Activated T-helper 1 cell treated with anti-CD3 and anti-CD28 coated beads, Interleukin-12 subunit alpha, Interleukin-12 subunit beta, Interleukin-2, Interleukin-4 antibody, amounts not matched to agents 30 ng/mL and 10 ng/mL and 1 ng/mL, durations not matched to agents 14 hours and 24 hours and 36 hours (primary cell): ENCODE measurements at places on chromosomes 7 and 10. TPM values are rescaled to one million over a fixed set of nuclear protein-coding genes. Genes with fewer than 3 reads are reported as not detected.

- no peak for DNase-seq
- H3K27ac ChIP-seq: no peak overlapping the region
These were observed 59.3 kb downstream of the CDCA7L start for GRCh38 chr7:21886396-21886795.

DNA sequence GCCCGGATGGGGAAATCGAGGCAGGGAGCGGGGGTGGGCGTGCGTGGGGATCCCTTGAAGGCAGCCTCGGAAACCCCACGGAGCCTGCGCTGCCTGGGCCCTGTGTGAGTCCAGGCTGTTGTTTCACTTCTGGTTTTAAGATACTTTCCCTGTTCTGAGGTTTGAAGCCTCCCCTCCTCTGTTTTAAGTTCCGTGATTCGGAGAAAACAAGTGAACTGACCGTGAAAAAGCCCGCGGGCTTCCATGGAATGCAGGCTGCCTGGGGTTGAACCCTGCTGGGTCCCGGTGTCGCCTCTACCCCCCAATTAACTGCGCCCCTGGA is 401 bp downstream of the LRRC27 start:
- H3K36me3 ChIP-seq: peaks cover 19% of the 10 kb centered on the region
- H3K4me1 ChIP-seq: peaks cover 58% of the 10 kb centered on the region
- peaks cover 3% of the 10 kb centered on the region for H3K27me3 ChIP-seq
- H3K27ac ChIP-seq: peak overlapping the region; percentile 96
- DNase-seq: peak; percentile 26

DNA sequence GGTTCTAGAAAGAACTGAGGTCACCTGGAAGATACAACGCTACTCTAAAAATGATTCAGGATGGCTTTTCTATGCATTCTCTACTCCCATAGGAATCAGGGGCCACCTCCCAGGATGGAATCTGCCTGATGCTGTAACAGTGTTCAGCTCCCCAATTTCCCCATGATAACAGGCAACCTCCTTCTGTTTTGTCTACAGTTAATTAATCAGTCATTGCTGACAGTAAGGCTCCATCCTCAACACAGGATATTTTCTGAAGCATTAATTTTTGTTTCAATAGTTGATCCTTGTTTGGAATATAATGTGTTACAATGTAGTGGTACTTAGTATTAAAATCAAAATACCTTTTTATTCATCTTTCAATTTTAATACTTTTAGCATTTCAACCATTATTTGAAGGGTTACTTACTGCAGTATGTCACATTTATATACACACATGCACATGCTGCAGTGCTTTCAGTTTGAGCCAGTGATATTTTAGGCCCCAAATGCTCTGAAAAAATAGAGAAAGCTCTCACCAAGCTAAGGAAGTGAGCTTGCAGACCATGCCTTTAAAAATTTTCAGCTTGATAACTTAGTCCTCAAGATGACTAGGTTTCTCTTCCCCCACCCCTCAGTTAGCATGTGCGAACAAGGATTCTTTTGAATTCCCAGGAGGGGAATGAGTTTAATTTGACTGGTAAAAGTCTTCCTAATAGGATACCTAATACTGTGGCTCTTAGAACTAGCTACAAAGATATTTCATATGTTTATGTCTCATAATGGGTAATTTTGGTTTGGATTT is 592 bp upstream of the PIK3CG start:
- H3K27me3 ChIP-seq: no peaks in the 10 kb centered on the region
- H3K27ac ChIP-seq: peak overlapping the region; percentile 90
- DNase-seq: no peak
- H3K4me3 ChIP-seq: peak overlapping the region; percentile 96
- H3K36me3 ChIP-seq: peaks cover 25% of the 10 kb centered on the region
- H3K4me1 ChIP-seq: peaks cover 46% of the 10 kb centered on the region

DNA sequence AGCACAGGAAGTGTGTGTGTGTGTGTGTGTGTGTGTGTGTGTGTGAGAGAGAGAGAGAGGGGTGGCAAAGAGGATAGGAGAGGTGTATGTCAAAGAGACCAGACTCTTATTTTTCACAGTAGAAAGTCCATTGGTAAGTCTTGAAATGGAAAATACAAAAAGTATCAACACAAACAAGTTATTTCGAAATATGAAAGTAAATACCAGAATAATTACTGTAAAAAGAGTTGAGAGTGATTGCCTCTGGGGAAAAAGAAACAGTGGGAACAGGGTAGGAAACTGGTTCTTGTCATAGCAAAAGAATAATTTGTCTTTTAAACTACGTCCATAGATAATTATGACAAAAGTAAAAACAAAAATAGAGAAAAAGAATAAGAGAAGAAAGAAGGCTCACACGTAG is 29.0 kb upstream of the EIF5AL1 start:
- H3K27me3 ChIP-seq: peaks cover 15% of the 10 kb centered on the region
- H3K27ac ChIP-seq: no peak overlapping the region
- no peak overlapping the region for H3K4me3 ChIP-seq
- H3K36me3 ChIP-seq: no peaks in the 10 kb centered on the region
- DNase-seq: no peak
- no peaks in the 10 kb centered on the region for H3K4me1 ChIP-seq

The PDK4 gene
- total RNA-seq: not detected in 2 replicates

The TMEM176A gene
- not detected in 2 replicates for total RNA-seq

The MRC1 gene
- total RNA-seq: not detected in 2 replicates
